LHCN-M2 (cell line): ENCODE measurements at places on chromosomes 2 and 18. TPM values are rescaled to one million over a fixed set of nuclear protein-coding genes. Genes with fewer than 3 reads are reported as not detected.

GRCh38 chr2:240143276-240143675, 2.8 kb upstream of the OTOS start:
- no peak for DNase-seq

LYPD6 gene
- 14.0 and 16.6 TPM in 2 replicates for total RNA-seq

DNA sequence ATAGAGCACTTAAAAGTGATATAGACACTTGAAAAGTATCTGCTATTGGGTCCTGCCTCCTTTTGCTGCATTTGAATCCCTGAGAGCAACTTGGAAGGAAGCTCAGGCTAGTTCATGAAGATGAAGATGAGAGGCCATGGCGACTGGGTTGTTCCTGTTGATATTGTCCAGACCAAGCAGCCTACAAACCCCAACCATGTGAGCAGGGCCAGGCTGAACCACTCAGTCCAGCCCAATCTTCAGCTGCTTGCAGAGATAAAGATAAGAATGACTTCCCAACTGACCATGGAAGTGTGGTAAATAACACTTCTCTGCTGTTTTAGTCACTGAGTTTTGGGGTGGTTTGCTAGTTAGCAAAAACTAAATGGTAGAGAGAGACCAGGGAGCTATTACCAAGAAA, 417.6 kb downstream of the SOX11 start:
- no peak for DNase-seq

GRCh38 chr2:210086930-210087329, 84.3 kb downstream of the KANSL1L start:
- DNase-seq = no peak

GRCh38 chr2:28342081-28342967, 50.3 kb upstream of the FOSL2 start:
- peak; percentile 77 for DNase-seq

DNA sequence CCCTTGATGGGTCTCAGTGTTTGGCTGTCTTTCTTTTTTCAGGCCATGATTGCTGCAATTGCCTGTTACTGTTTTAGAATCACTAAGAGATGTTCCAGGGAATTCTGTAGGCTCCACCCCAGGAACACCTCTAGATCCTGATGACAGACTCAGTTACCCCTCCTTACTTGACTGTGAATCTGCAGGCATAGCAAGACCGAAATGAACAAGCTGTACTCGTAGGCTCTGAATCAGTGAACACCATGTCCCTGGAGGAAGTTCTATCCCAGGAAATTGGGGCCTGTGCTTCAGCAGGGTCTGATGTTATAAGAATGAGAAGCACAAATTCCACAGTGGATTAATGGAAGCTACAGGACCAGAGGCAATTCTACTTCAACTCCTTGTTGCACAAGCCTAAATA, 148.6 kb downstream of the COPS8 start:
- peak; percentile 58 for DNase-seq

DNA sequence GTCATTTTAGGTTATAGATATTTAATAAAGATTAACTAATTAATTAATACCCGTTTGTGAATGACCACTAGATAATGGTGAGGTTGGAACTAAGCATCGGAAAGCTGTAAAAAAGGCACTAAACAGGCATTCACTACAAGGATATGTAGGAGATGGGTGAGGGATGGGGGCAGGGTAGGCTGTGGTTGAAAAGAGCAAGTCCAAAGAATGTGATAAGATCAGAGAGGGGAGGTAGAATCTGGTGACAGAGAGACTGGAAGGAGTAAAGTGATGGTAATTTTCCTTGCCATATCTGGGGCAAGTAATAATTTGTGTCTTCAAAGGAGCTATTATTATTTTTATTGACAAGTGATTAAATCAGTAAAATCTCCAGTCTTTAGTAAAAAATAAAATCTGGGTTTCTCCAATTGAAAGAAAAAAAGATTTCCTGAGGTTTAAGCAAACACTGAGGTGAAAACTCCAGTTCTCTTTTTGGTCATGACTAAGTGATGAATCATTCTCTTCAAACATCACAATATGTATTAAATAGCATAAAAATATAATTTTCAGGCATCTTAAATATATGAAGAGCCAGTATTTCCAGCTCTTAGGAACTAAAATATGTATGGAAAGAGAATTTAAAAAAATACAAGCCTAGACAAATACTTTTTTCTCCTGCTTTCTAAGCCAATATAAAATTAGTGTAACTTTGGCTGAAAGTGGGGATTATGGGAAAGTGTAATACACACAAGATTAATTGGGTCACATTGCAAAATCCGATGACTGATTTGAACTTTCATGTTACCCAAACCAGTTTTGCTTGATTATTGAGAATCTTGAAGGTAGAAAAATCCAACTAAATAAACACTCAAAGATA, 259.1 kb upstream of the RBMS1 start:
- peak; percentile 82 for DNase-seq

SIX3 gene
- total RNA-seq = not detected in 2 replicates

CENPA gene
- total RNA-seq = 22.1 and 29.9 TPM in 2 replicates

- DNase-seq = no peak
Observed at GRCh38 chr2:54806975-54807374, 83.5 kb downstream of the EML6 start.
